Activated CD4-positive, alpha-beta T cell treated with anti-CD3 and anti-CD28 coated beads, Interleukin-2, amount 10 ng/mL, durations not matched to agents 24 days and 14 days (primary cell): ENCODE measurements at places on chromosomes 6 and 20. TPM values are rescaled to one million over a fixed set of nuclear protein-coding genes. Genes with fewer than 3 reads are reported as not detected.

Gene ATG5
- total RNA-seq: 29.5 and 30.7 TPM in 2 replicates

Gene PET117
- total RNA-seq: 18.5 and 19.5 TPM in 2 replicates

Gene C6orf15
- not detected in 2 replicates for total RNA-seq

Gene DEFB132
- total RNA-seq: not detected in 2 replicates
